Esophagus muscularis mucosa (tissue), 4 donors: ENCODE measurements at places on chromosomes 13 and 19. TPM values are rescaled to one million over a fixed set of nuclear protein-coding genes. Genes with fewer than 3 reads are reported as not detected.

GRCh38 chr13:33249066-33249465, 36.5 kb downstream of the STARD13 start:
- H3K27ac ChIP-seq, result no peak overlapping the region
- H3K4me1 ChIP-seq, result peaks cover 64% of the 10 kb centered on the region
- no peak overlapping the region for H3K4me3 ChIP-seq
- no peaks in the 10 kb centered on the region for H3K27me3 ChIP-seq
- no peak for DNase-seq

- H3K4me3 ChIP-seq, result no peak overlapping the region
- peaks cover 19% of the 10 kb centered on the region for H3K4me1 ChIP-seq
- H3K27me3 ChIP-seq, result no peaks in the 10 kb centered on the region
- peaks cover 87% of the 10 kb centered on the region for H3K36me3 ChIP-seq
These were observed 29.5 kb downstream of the CCDC8 start for GRCh38 chr19:46383846-46384245.

- H3K36me3 ChIP-seq, result peaks cover 17% of the 10 kb centered on the region
- no peaks in the 10 kb centered on the region for H3K27me3 ChIP-seq
- H3K4me1 ChIP-seq, result peaks cover 3% of the 10 kb centered on the region
- H3K27ac ChIP-seq, result no peak overlapping the region
- no peak overlapping the region for H3K4me3 ChIP-seq
These were observed 63.2 kb downstream of the F2RL3 start for GRCh38 chr19:16952046-16952445.

Gene NLRP5
- not detected for total RNA-seq

Gene ZNF254
- total RNA-seq, result 9.3 TPM

DNA sequence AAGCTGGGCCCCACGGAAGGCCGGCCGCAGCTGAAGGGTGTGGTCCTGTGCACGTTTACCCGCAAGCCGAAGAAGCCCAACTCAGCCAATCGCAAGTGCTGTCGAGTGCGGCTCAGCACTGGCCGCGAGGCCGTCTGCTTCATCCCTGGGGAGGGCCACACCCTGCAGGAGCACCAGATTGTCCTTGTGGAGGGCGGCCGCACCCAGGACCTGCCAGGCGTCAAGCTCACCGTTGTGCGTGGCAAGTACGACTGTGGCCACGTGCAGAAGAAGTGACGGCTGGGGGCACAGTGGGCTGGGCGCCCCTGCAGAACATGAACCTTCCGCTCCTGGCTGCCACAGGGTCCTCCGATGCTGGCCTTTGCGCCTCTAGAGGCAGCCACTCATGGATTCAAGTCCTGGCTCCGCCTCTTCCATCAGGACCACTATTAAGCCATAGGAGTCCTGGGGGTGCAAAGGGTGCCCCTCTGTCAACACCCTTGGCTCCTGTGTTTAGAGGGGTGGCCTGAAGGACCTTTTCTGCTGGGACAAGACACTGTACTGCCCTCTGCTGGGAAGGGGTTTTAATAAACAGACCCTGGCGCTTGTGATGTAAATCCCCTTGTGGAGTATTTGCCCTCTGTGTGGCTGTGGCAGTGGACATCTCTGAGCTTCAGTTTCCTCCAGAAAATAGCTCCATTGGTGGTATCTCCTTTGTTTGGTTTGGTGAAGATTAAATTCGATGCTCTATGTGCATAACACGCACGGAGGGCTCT, 1.9 kb downstream of the MRPS12 start:
- H3K27me3 ChIP-seq, result no peaks in the 10 kb centered on the region
- DNase-seq, result no peak
- H3K4me3 ChIP-seq, result no peak overlapping the region
- no peak overlapping the region for H3K27ac ChIP-seq
- H3K4me1 ChIP-seq, result peaks cover 31% of the 10 kb centered on the region
- peaks cover 6% of the 10 kb centered on the region for H3K36me3 ChIP-seq

Gene NLRP7
- total RNA-seq, result not detected

- peak overlapping the region; percentile 47 for H3K27ac ChIP-seq
- peaks cover 39% of the 10 kb centered on the region for H3K4me1 ChIP-seq
- no peak overlapping the region for H3K4me3 ChIP-seq
- peaks cover 6% of the 10 kb centered on the region for H3K27me3 ChIP-seq
- DNase-seq, result no peak
- H3K36me3 ChIP-seq, result no peaks in the 10 kb centered on the region
These were observed 54.7 kb upstream of the GAS6 start for GRCh38 chr13:113918580-113918979.

Gene LYL1
- 20.2 TPM for total RNA-seq

Gene GRIN2D
- total RNA-seq, result 0.19 TPM

GRCh38 chr13:98272549-98272948, 95.5 kb upstream of the RNF113B start:
- no peak for DNase-seq
- no peaks in the 10 kb centered on the region for H3K27me3 ChIP-seq
- no peak overlapping the region for H3K4me3 ChIP-seq
- H3K36me3 ChIP-seq, result no peaks in the 10 kb centered on the region
- H3K4me1 ChIP-seq, result peaks cover 27% of the 10 kb centered on the region

Gene ZNF490
- 3.3 TPM for total RNA-seq

- DNase-seq, result no peak
- H3K27me3 ChIP-seq, result no peaks in the 10 kb centered on the region
- no peak overlapping the region for H3K27ac ChIP-seq
These were observed 263.7 kb upstream of the PCDH9 start for GRCh38 chr13:67493835-67494234.

GRCh38 chr13:76677043-76677442, 209.2 kb downstream of the KCTD12 start:
- no peaks in the 10 kb centered on the region for H3K4me1 ChIP-seq
- no peak overlapping the region for H3K27ac ChIP-seq
- no peaks in the 10 kb centered on the region for H3K36me3 ChIP-seq
- no peak overlapping the region for H3K4me3 ChIP-seq
- no peaks in the 10 kb centered on the region for H3K27me3 ChIP-seq

GRCh38 chr19:29779921-29780320, 31.9 kb upstream of the CCNE1 start:
- no peaks in the 10 kb centered on the region for H3K4me1 ChIP-seq
- DNase-seq, result no peak
- H3K27me3 ChIP-seq, result no peaks in the 10 kb centered on the region

GRCh38 chr13:45879666-45880065, 28.1 kb upstream of the SIAH3 start:
- peaks cover 4% of the 10 kb centered on the region for H3K27me3 ChIP-seq
- no peak overlapping the region for H3K27ac ChIP-seq
- DNase-seq, result no peak
